Stimulated activated CD8-positive, alpha-beta memory T cell treated with anti-CD3 and anti-CD28 coated beads, Interleukin-4, amount 100 ng/mL, for 24 hours (primary cell): ENCODE measurements at places on chromosomes 7 and 10.

- no peak for DNase-seq
These were observed 140.1 kb downstream of the GLI3 start for GRCh38 chr7:42096681-42097561.

DNA sequence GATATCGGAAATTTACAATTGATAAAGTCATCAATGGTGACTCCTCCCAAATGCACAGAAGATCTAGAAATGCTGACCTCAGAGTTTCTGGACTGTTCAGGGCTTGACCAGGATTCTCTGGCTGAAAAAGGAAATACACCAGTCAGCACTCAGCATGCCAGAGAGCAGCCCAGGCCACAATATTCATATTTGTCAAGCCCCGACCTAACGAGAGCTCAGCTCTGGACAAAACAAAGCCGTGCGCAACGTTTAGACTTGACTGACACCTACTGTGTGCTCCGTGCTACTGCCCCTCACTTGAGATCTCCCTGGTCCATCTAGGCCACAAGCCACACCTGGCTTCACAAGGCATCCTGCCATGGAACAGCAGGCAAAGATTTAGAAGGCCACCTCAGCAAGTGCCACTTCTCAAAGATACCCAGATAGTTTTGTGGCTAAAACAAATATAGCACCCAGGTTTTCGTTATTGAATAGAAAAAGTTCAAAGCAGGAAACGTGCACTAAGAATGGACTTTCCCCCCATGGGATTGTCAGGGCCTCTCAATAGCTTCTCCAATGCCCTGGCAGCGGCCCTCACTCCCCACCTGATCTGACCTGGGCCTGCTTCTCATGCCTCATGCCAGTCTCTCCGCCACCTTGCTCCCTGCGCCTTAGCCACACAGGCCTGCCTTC lies 218.3 kb downstream of the FAM107B start:
- DNase-seq, result no peak

GRCh38 chr7:49980465-49980864 lies 112.6 kb downstream of the ZPBP start:
- no peak for DNase-seq

DNA sequence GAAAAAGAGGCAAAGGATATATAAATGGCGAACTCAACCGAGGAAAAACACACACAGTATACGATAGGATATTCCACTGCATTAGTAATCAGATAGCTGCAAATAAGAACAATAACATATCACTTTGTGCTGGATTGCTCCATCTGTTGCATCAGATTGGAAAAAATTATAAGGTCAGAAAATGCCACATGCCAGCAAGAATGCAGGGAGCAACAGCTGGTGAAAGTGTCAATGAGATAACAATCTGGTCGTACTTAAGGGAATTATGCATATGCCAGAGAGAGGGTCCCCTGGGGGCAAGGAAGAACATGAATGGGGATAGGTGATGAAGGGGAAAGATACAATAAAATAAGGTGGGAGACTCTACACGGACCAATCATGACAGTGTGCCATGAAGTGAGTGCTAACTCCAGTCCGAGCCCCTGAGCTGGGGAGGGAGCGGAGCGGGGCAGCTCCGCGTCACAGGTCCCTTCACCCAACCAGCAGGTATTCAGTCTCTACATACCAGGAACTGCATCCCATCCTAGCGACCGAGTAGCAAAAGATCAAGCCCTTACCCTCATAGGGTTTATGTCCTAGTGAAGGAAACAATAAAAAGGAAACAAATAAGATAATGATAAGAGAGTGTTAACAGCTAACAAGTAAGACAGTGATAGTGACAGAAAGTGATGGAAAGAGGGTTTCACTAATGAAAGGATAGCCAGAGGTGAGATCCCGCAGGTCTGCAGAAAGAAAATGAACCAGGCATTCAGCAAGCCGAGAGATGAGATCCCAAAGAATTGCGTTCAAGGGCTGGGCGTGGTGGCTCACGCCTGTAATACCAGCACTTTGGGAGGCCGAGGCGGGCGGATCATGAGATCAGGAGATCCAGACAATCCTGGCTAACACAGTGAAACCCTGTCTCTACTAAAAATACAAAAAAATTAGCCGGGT lies 9.4 kb downstream of the MPP7 start:
- no peak for DNase-seq

DNA sequence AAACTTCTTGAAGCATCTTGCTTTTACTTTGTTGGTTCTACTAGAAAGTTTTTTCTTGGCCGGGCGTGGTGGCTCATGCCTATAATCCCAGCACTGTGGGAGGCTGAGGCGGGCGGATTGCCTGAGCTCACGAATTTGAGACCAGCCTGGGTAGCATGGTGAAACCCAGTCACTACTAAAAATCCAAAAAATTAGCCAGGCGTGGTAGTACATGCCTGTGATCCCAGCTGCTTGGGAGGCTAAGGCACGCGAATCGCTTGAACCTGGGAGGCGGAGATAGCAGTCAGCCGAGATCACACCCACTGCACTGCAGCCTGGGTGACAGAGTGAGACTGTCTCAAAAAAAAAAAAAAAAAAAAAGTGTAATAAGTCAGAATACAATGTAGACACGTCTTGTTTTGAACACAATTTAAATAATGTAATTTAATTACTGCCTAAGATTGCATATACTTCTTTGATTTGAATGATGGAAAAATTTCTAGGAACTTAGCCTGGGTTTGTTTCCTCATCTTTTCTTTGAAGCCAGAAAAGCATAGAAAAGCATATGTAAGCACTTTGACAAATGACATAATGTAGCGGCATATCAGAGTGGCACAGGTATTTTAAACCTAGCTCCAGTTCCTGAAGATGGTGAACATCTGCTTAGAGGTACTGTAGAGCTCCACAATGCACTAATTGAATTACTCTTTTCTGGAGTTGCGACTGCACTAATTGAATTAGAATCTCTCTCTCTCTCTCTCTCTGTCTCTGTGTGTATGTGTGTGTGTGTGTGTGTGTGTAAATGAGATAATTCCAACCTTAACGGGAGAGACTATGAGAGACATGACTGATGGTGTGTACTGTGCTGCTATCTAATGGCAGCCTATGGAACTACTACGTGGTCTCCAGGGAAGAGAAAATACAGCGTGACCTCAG lies 87.8 kb downstream of the BTRC start:
- no peak for DNase-seq

- DNase-seq, result no peak
These were observed 53.8 kb downstream of the GRID1 start for GRCh38 chr10:86312701-86313270.

GRCh38 chr7:14483663-14484062 lies 418.9 kb downstream of the DGKB start:
- no peak for DNase-seq

DNA sequence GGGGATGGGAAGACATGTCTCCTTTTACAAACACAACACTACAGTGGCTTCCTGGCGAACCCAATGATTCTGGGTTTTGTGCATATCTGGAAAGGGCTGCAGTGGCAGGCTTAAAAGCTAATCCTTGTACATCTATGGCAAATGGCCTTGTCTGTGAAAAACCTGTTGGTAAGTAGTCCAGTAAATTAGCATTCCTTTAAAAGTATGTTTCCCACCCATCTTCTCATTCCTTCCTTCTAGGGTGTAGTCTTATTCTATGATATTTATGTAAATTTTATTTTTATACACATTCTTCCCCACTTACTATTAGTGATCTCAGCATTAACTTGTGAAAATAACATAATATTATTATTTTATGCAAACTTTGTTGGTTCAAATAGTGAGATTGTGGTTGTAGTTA lies 206.9 kb downstream of the ATRNL1 start:
- no peak for DNase-seq

DNA sequence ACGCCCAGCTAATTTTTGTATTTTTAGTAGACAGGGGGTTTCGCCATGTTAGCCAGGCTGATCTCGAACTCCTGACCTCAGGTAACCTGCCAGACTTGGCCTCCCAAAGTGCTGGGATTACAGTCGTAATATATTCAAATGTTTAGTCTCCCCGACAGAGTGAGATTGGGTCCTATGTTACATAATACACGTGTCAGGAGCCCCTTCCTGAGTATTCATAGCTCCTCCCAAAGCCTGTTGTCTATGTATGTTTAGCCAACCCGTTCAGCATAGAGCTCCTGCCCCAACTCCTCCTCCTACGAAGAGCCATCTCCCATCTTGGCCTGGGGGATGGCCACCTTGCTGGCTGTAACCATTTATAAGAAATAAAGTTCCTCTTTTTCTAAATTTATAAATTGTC lies 2.7 kb upstream of the PPP2R2D start:
- no peak for DNase-seq

- DNase-seq, result no peak
These were observed 386 bp upstream of the EIF4EBP2 start for GRCh38 chr10:70403483-70404035.

GRCh38 chr7:142140401-142140959 lies 29.0 kb downstream of the MGAM2 start:
- no peak for DNase-seq

DNA sequence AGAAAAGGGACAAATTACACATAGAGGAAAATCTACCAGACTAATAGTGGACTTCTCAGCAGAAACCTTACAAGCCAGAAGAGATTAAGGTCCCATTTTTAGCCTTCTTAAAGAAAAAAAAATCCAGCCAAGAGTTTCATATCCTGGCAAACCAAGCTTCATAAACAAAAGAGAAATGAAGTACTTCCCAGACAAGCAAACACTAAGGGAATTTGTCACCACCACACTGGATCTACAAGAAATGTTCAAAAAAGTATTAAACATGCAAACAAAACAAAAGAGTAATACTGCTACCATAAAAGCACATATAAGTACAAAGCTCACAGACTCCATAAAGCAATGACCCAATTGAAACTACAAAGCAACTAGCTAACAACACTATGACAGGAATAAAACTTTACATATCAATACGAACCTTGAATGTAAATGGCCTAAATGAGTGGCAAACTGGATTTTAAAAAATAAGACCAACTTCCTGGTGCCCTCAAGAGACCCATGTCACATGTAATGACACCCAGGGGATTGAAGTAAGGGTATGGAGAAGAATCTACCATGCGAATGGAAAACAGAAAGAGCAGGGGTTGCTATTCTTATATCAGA lies 260.7 kb upstream of the PPP2R2D start:
- DNase-seq, result no peak

GRCh38 chr10:112490545-112490944 lies 43.5 kb downstream of the VTI1A start:
- DNase-seq, result no peak

- no peak for DNase-seq
These were observed 72.9 kb downstream of the NPY start for GRCh38 chr7:24356718-24357386.

DNA sequence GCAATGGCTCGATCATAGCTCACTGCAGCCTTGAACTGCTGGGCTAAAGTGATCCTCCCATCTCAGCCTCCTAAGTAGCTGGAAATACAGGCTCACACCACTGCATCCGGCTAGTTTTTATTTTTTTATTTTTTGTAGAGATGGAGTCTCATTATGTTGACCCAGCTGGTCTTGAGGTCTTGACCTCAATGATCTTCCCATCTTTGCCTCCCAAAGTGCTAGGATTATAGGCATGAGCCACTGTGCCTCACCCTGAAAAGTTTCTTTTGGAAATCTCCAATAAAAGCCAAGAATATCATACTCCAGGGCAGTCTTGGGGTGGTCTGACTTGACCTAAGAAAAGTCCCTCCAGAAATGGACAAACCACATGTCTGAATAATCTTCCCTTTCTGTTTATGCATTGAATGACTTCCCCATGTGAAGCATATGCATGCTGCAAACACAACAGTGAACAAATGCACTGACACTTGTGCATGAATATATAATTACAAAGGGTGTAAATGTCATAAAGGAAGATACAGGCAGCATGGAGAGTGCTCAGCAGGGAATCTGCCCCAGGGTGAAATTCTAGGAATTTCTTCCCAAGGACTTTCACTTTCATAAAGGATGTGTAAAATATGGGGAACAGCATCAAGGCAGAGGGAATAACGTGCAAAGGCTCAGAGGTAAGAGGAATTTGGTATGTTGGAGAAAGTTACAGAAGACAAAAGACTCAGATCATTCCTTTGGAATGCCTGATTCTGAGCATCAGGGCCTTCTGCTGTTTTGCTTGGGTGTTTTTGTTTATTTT lies 142.4 kb upstream of the LYZL1 start:
- DNase-seq, result no peak

GRCh38 chr10:102527546-102527945 lies 23.8 kb downstream of the SUFU start:
- DNase-seq, result no peak

DNA sequence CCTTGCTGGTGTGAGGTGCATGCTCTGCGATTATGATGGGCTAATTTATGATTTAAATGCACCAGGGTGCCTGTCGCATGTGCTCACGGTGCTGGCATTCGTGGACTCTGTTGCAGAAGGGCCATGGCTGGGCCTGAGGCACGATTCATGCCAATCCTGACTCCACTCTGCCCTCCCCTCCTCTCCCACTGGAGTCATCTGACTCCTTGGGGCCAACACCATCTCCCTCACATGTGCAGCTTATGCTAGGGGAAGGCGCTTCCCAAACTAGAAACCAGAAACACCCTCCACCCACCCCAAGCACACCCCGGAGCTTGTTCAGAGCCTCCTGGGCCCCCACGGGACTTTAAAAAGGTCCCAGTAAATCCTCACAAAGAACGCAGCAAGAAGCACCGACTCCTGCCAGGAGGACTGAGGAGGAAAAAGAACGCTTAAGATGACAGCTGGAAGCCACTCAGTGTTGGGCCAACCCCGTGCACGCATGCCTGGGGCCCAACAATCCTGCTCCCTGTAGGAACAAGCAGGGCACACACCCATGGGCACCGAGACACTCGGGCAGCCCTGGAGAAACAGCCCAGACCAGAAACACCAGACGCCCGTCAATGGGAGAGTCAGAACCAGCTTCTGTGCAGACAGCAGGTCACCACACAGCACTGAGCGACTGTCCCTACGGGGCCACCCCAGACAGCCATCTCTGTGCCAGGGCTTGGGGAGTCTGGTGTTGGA lies 14.1 kb downstream of the BRI3 start:
- no peak for DNase-seq

GRCh38 chr10:103929381-103929921 lies 11.5 kb upstream of the STN1 start:
- no peak for DNase-seq

DNA sequence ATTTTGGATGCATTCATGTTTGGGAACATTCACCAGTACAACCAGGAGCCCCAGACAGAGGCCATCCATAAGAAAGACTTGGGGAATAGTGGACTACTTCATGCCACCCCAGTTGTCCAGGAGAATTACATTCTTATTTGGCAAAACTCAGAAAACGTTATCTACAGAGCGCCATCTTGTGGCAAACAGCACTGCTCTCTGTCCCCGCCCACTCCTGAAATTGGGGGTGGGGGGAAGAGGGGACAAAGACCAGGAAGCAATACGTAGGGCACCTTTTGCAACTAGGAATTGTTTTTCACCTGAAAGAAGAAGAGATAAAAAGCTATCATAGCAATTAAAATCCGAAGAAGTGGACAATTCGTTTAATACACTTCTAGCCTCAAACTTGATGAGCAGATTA lies 134.6 kb upstream of the MGMT start:
- DNase-seq, result no peak

- DNase-seq, result no peak
These were observed at the start of gene CARD11 for GRCh38 chr7:3043544-3044371. Gene CARD11, minus strand, starts transcription at chr7:3043867. Its CDS starts 85,361 bp downstream, at chr7:2958506.

- DNase-seq, result no peak
These were observed 48.5 kb downstream of the FEZF1 start for GRCh38 chr7:122256046-122256445.
